ENCODE measurements at places on chromosomes 2 and 18.

DNA sequence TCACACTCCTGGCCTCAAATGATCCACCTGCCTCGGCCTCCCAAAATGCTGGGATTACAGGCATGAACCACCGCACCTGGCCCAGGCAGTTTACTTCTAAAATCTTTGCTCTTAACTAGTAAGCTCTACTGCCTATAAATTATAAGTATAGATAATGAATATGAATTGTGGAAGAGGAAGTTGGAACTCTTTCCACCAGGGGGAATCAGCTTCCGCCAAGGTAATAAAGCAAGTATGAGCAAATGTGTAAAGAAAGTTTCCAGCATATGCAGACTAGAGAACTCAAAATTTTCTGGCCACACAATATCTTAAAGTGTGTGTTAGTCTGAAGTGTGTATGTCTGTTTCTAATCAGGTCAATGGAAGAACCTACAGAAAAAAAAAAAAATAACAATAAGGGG lies 68.1 kb downstream of the RMDN2 start:
- no peak for ATAC-seq

DNA sequence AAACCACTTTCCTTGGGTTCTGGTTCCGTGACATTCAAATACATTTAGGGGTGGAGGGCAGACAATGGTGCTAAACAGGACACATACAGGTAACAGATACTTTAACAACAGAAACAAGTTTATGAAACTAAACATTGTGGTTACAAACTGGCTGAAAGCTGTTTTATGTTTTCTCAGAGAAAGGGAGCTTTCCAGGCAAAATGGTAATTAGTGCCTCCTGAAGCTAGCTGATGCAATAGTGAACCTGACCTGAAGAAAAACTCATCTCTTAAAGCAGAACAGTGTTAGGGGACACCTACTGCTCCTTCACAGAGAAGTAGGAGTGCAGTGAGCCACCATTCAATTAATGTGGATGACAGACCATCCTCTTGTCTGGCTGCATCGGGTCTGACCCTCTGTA lies 138.9 kb downstream of the CCDC148 start:
- no peak for ATAC-seq

GRCh38 chr2:223032187-223033142 lies 19.5 kb upstream of the KCNE4 start:
- ATAC-seq, result no peak

DNA sequence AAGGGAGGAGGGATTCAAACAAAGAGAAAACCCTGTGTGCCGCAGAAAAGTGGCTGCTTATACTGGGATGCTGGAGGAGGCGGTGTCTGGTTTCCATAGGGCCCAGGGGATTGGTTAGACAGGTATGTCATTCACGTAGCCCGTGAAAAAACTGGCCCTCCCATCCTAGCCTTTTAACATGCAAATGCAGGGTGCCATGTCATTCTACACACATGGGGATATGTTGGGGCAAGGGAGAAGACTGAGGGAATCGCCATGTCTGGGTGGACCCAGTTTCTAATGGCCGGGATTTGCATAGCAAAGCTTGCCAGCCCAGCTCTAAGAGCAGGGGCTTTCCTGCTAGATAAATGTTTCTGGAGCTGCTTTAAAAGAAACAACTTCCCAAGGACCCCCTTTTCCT lies 8.2 kb upstream of the RNU2-63P start:
- no peak for ATAC-seq

DNA sequence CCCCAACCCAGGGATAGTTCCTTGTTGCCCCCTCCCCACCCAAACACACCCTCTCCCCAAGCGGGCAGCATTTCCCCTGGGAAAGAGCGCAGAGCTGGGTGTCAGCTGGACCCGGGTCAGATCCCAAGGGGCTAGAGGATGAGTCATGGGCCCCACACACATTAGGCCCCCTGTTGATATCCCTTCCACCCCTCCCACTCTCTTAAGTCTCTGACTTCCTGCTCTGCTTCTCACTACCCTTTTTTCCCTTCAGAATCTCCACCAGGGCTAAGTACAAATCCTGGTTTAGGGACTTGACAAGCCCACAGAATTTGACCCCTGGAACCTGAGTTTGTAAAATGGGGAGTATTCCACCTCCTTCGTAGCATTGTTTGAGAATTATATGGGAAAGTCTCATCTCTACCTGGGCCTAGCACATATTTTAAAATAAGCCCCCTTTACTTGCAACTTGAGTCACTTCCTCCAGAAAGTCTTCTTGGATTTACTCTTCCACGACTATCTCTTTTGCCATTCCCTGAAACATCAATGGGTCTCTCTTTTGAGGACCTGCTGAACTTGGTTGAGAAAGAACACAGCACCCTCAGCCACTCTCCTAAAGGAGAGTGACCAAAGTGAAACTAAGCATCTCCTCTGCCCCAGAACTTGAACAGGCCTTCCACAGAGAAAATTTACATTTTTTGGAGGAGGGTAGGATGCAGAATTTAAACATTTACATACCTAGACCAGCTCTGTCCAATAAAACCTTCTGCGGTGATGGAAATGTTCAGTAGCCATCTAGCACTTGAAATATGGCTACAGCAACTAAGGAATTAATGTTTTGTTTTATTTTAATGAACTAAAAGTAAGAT lies 4.7 kb downstream of the RTKN start:
- no peak for ATAC-seq

- ATAC-seq, result no peak
These were observed 101.1 kb downstream of the ZFP36L2 start for GRCh38 chr2:43125090-43125998.

- ATAC-seq, result no peak
These were observed 1.2 kb upstream of the CCNT2 start for GRCh38 chr2:134917360-134917865.

GRCh38 chr2:188524519-188525113 lies 232.9 kb downstream of the GULP1 start:
- ATAC-seq, result peak; percentile 68

GRCh38 chr18:3486512-3486911 lies 36.5 kb downstream of the TGIF1 start:
- ATAC-seq, result no peak

DNA sequence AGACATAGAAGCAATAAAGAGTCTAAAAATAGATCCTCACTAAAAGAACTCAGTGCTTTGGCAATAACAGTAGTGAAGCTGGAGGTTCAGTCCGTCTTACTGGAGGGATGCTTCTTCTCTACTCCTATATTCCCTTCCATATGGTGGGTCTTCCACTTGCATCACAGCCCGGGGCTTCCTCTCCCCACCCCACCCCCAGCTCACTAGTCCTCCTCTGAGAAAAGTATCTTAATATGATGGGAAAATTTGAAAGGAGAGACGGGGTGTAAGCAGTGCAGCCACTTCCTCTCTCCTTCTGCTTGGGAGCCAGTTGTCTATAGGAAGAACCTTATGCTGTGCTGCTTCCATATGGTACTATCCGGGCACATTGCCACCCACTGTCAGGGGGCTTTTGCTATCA lies 57.2 kb upstream of the SPOPL start:
- ATAC-seq, result no peak

DNA sequence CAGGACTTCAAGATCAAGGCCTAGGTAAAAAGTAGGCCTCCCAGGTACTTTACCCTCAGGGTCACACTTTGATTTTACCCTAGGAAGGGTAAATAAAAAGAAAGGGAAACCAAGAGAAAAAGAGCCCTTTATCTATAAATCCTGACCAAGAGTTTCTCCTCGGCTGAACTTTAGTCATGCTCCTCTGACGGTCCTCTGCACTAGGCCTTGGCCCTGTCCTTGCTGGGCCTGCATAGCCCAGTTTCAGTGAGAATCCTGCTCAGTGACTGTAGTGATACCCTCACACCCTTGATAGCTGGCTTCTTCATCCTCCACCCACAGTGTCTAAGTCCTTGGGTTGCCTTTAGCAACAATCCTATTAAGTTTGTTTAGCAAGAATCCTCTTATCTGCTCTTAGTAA lies 20.5 kb upstream of the ITSN2 start:
- peak; percentile 15 for ATAC-seq

GRCh38 chr2:15160201-15160991 lies 400.7 kb downstream of the NBAS start:
- ATAC-seq, result peak; percentile 89

DNA sequence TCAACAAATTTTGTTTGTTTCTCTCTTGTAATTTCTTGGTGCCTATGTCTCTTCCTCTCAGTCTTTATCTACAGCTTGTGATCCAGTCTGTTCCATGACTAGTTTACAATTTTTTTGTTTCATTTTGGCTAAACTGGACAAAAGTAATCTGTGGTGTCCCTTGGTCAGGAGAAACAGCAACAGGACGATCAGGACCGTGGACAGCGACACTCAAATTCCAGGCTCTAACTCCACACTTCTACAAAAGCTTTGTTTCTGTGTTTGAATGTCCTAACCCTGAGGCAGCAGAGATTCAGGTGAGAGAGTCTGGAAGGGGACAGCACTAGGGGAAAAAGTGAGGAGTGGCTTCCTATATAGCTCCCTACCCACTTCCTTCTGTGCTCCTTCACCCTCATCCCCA lies 593.3 kb upstream of the FANCL start:
- ATAC-seq, result no peak

DNA sequence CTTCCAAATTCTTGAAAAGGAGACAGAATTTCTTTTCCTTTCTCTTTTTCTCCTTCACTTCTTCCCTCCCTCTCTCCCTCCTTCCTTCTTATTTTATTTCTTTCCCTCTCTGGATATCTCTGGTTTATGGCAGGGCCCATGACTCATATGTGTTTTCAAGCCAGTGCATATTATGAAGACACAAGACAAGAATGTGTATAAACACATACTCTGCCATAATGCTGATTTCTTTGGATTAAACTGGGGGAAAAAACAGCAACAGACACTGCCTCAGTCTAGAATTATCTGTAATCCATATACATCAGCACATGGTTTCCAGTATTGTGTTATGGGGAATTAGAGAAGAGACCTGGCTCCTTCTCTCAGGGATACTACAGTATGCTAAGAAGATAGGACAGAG lies 82.8 kb upstream of the CPO start:
- no peak for ATAC-seq

DNA sequence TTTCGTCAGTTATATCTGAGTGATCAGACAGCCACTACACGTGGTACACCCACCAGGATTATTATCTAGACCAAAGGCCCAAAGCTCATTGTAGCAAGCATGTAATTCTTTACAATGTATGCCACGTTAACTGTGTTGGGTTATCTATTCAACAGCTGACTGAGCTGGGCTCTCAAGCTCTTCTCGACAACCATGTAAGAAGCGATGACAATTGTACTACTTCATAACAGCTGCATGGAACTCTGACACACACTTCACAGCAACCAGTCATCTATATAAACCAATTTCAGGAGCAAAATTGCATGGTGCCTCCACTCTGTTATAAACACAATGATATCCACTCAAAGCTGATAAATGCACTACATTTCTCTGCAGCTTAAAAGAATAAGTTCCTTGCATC lies 701.8 kb downstream of the NR4A2 start:
- ATAC-seq, result no peak

DNA sequence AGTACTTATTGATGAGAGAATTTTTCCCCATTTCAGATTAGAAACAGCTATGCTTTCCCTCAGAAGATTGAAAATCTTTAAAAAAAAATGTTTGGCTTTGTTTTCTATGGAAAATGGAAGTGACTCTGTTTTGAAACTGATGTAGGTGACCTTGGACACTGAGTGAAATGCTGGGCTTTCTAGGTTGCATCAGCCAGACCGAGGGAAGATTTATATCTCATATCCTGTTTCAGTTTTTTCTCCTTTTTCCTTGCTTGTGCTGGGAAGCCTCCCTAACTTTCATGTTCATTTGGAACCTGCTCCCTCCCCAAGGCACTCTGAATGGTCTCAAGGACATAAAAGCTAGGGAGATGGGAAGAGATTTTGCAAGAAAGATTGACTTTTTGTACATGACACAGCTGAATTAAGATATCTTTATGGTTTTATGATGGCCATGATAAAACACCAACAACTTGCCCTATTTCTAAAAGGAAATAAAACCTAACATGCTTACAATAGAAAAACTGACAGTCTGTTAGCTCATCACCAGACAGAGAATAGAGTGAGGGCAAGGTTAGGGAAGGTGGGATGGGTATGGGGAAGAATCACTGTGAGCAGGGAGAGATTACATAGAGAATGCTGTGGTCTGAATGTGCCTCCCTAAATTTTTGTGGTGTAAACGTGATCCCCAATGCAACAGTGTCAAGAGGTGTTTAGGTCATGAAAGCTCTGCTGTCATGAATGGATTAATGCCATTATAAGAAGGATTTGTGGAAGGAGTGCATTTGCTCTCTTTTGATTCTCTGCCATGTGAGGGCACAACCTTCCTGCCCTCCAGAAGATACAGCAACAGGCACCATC lies 249.7 kb downstream of the TPGS2 start:
- ATAC-seq, result no peak

DNA sequence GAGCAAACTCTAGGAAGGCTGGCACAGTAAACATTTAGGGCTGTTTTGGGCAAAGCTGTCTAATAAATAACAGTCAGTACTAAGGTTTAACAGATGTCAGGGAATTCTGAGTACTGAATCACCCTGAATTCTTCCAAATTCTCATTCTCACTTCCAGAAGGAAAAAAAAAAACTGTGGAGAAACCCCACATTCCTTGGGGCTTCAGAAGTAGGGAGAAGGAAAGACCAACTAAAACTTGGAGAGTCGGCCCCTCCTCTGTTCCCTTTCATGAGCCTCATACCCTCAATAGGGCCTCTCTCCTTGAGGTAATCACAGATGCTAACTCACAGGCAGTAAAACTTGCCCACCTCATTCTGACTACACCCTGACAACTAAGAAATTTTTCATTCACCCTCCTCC lies 62.1 kb downstream of the CCDC148 start:
- no peak for ATAC-seq

- ATAC-seq, result no peak
These were observed at the start of gene APOB for GRCh38 chr2:21043744-21044532. TSS of gene APOB (minus strand) at chr2:21044073. CDS start at chr2:21043945, 128 bp downstream.

- peak; percentile 29 for ATAC-seq
These were observed 269.5 kb downstream of the NEDD4L start for GRCh38 chr18:58313491-58314032.

Data from esophagus mucosa (tissue), 1 donor.